ENCODE measurements at places on chromosomes 12 and 14.

DNA sequence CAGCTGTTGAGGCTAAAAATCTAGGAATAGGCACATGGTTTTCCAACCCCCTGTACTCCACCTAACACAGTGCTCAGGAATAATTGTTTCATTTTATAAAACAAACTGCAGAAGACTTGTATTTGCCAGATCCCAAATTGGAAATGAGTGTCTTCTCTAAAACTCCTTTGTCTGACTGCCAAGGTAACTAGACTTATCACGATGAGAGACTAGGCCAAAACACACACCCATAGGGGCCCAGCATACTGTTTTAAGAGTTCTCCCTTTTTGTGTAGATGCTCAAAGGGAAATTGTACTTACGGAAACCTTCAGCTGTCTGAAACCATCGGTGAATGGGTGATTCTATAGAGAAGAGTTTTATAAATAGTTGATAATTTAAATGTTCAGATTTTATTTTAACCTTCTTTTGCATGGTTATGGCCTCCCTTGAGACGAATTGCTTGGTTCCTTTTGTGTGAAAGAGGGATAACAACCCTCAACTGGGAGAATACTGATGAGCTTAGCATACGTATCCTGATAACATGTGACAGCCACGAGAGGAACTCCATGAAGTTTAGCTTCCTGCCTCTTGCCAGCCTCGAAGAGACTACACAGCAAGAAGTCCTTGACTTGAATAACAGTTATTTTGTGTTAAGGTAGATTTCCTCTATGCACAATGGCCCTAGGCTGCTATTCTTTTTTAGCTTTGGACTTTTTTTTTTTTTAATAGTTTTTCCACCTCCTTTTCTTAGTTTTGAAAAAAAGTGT, 103.3 kb downstream of the PELI2 start:
- DNase-seq = no peak

DNA sequence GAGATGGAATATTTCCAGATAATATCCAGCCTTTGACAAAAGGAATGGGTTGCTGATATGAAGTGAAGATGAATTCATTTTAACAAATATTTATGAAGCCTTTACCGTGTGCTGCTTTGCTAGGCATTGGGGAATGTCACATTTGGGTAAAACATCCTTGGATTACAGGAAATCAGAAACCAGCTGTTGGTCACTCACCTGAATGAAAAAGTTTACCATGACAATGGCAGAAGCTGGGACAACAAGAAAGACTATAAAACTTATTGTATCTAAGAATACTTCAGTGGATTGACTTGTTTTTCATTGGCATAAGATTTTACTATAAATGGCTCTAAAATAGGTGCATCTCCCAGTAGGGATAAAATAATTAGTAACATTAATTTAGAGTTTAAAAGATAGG, 19.7 kb downstream of the PPP4R4 start:
- no peak for DNase-seq

- DNase-seq = no peak
These were observed 671 bp downstream of the SPTB start for GRCh38 chr14:64878837-64879634.

- peak; percentile 31 for DNase-seq
These were observed 1.8 kb downstream of the PITPNM2 start for GRCh38 chr12:123149088-123149487.

GRCh38 chr12:113762155-113762881, 203.8 kb downstream of the RBM19 start:
- peak; percentile 10 for DNase-seq

- no peak for DNase-seq
These were observed 16.4 kb downstream of the KRT18 start for GRCh38 chr12:52965337-52965731.

DNA sequence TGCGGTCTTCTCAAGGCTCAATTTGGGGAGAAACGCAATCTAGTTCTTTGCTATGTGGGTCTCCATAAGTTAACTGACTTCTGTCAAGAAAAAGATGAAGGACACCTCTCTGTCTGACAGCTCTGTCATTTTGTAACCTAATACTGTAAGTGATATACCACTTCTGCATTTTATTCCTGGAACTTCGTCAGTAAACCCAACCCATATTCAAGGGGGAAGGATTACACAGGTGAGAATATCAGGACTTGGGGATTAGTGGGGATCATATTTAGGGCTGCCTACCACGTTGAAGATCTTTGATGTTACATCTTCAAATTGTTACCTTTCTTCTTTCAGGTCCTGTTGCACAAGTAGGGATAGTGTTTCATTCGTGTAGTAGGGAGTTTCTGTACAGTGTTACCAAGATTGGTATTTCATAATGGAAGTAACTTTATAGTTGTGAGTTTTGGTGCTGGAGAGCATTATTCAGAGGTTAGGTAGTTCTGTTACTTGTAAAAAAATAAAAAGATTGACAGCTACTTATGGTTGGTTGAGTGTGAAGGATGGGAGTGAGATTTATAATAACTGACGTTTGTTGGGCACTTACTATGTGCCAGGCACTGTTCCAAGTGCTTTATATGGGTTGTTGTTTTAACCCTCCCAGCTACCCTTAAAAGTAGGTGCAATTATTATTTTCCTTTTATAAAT, 1.6 kb downstream of the TMEM260 start:
- no peak for DNase-seq

DNA sequence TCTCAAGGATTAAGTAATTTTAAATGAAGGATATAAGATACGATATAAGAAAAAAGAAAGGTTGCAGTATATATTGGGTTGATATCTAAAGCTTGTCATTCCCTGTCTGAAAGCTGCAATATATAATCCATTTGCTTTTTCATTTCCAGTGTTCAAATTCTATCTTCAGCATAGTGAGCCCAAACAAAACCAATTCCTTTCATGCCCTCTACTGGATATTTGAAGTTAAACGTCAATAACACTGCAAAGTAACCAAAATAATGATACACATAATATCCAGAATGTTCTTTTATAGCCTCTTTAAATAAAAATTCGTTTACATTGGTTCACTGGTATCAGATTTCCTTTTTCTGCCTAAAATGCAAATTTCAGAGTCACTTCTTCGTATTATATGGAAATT, 64.5 kb upstream of the DAAM1 start:
- DNase-seq = peak; percentile 43

GRCh38 chr12:81644503-81644902, 114.6 kb downstream of the PPFIA2 start:
- peak; percentile 40 for DNase-seq

- no peak for DNase-seq
These were observed 98.8 kb upstream of the PTPRR start for GRCh38 chr12:71019282-71019831.

DNA sequence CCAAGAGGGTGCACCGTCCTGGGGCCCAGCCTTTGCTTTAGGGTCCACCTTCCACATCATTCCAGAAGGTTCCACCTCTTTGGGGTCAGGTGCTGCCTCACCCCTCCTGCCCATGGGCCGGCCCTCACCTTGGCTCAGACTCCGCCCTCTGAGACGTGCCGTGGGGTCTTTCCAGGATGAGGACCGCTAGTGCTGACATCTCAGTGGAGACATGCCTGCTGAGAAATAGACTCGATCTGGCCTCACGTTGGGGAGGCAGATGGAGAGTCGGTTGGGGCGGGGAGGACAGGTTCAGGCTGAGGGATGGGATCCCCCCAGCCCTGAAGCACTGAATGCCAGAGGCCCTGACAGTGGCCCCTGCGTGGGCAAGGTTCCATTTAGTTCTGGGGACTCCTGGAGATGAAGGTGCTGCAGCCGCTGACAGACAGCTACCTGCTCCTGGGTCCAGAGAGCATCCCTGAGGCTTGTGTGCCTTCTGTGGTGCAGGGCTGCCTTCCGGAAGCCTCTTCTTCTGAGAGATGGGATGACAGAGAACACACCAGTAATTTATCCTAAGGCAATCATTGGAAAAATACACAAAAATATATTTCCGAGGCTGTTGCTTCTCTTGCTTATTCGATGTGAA, 185.3 kb downstream of the KIF26A start:
- DNase-seq = no peak

- no peak for DNase-seq
These were observed 22.4 kb downstream of the ATF7 start for GRCh38 chr12:53603804-53604203.

- DNase-seq = no peak
These were observed 28.8 kb upstream of the CEP83 start for GRCh38 chr12:94488463-94488862.

GRCh38 chr12:100512692-100513091, 39.0 kb downstream of the NR1H4 start:
- DNase-seq = no peak

DNA sequence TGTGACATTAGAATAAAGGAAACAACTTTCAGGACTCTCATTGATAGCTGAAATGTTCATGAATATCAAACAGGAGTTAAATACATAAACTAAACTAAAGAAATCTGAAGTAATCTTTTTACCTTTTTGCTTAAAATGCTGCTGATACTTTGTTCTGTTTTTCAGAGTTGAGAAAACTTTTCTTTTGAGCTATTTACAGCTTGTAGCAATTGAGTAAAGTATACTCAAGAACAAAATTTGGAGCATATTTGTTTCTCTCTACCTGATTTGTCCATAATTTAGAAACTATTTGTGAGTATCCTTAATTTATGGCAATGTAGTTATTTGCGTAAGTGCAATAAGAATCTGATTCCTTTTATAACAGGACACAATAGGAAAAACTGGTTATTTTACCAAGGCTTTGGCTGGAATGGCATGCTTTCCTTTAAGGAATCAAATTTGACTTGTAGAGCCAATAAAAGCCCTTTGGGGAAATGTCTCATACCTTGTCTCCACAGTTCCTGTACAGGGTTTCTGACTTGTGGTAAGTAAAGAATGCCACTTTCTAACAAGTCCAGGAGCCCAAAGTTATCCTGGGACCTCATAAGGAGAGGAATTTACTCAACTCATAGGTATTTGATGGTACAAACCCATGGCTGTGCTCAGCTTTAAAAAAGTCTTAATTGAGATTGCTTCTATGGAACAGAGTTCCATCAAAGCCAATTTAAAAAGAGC, 195.7 kb downstream of the TMEM117 start:
- no peak for DNase-seq

Data from AG08395 (cell line).